Left ventricle myocardium inferior (tissue), 1 donor: ENCODE measurements at places on chromosomes 16 and 17. TPM values are rescaled to one million over a fixed set of nuclear protein-coding genes. Genes with fewer than 3 reads are reported as not detected.
A peak's percentile ranks its signal among the peaks of the same experiment; 100 is the strongest.

DNA sequence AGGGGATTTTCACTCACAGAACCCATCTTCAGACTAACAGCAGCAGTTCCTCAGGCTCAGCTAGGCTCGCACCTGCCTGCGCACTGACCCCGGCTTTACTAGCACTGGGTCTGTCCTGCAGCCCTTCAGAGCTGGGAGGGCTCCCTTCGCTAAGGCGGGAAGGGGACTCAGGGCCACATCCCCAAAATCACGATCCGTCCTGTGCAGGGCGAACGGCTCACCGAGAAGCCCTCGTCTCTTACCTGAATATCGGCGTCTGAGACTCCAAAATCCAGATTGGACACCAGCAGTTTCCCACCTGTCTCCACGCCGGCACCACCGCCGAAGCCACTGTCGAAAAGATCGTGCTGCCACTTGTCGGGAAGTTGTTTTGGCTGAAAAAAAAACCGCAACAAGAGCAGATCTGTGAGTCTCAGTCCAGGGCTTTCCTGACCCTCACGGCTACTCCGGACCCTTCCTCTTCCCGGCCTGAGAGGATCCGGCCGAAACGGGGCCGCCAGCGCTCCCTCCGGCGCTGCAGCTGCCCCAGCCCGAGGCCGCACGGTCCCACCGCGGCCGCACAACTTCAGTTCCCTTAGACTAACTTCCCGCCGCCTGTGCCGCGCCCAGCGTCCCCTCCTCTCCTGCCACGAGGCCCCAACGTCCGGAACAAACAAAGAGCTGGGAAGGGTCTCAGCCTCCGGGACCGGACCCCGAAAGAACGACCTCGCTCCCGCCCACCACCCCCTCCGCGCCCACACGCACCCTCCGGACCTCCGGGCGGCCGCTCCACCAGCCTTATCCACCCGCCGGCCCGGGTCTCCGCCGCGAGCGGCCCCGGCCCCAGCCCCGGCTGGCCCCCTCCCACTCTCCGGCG, 711 bp downstream of the ALYREF start:
- DNase-seq, result no peak

The SEPTIN1 gene
- total RNA-seq, result 1.3 TPM

The C16orf86 gene
- 2.9 TPM for total RNA-seq

The ASGR1 gene
- 0.14 TPM for total RNA-seq

The CMTM2 gene
- total RNA-seq, result not detected

- DNase-seq, result no peak
These were observed 14.5 kb downstream of the PRSS54 start for GRCh38 chr16:58280146-58280845.

The ABCA5 gene
- total RNA-seq, result 17.1 TPM

DNA sequence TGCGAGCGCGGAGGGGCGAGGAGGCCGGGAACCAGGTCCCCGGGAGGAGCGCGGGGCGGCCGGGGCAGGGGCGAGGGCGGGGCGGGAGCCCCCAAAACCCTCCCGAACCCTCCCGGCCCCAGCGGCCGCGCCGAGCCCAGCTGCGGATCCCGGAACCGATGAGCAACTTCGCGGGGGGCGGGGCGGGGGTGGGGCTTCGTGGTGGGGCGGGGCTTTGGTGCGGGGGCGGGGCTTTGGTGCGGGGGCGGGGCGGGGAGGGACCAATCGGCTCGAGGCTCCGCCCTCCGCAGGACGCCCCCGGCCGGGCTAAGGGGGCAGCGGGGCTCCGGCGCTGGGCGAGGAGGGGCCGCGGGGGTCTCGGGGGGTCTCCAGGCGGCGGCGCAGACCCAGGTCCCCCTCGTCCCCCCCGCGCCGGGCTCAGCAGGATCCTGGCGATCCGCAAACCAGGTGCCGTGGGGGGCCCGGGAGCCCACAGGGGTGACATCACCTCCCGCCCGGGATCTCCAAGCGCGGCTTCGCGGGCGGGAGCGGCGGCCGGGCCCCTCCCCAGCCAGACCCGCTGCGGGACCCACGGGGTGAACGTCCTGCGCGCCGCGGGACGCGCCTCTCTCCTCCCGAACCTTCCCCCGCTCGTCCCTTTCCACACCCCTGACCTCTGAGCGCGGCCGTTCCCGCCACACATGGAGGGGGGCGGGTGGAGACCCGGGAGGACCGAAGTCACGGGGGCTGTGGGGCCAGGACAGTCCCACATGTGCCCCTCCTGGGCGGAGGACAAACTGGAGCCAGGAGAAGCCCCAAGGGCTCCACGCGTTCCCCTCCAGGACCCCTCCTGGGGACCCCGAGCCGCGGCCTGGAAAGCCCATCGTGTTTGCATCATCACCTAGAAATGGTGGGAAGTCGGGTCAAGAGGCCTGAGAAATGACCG, at the start of gene ABR:
Gene ABR, minus strand, starts transcription at position 164 of the 925 bp plus-strand sequence. CDS start 254 bp downstream, outside the sequence.
- DNase-seq, result peak; percentile 55

DNA sequence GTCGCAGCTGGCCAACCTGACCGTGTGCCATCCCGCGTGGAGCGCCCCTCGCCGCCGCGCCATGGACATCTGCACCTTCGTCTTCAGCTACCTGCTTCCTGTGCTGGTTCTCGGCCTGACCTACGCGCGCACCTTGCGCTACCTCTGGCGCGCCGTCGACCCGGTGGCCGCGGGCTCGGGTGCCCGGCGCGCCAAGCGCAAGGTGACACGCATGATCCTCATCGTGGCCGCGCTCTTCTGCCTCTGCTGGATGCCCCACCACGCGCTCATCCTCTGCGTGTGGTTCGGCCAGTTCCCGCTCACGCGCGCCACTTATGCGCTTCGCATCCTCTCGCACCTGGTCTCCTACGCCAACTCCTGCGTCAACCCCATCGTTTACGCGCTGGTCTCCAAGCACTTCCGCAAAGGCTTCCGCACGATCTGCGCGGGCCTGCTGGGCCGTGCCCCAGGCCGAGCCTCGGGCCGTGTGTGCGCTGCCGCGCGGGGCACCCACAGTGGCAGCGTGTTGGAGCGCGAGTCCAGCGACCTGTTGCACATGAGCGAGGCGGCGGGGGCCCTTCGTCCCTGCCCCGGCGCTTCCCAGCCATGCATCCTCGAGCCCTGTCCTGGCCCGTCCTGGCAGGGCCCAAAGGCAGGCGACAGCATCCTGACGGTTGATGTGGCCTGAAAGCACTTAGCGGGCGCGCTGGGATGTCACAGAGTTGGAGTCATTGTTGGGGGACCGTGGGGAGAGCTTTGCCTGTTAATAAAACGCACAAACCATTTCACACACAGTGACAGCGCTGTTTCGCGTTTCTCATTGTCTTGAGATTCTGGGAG, 2.0 kb upstream of the ZACN start:
- no peak for DNase-seq

GRCh38 chr17:80712606-80713005, 168.0 kb downstream of the RPTOR start:
- DNase-seq, result no peak

- no peak for DNase-seq
These were observed 114.0 kb upstream of the GOT2 start for GRCh38 chr16:58847902-58848661.
